ENCODE measurements at places on chromosomes 4 and X. TPM values are rescaled to one million over a fixed set of nuclear protein-coding genes. Genes with fewer than 3 reads are reported as not detected.

- no peak for DNase-seq
Observed at GRCh38 chr4:150358691-150359090, 223.3 kb upstream of the MAB21L2 start.

- no peak for DNase-seq
Observed at GRCh38 chr4:1379351-1379781, 26.9 kb downstream of the NKX1-1 start.

DNA sequence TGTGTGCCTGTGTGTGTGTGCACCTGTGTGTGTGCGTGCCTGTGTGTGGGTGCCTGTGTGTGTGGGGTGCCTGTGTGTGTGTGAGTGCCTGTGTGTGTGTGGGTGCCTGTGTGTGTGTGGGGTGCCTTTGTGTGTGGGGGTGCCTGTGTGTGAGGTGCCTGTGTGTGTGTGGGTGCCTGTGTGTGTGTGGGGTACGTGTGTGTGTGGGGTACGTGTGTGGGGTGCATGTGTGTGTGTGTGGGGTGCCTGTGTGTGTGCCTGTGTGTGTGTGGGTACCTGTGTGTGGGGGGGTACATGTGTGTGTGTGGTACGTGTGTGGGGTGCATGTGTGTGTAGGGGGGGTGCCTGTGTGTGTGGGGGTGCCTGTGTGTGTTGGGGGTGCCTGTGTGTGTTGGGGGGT lies 73.4 kb upstream of the HGFAC start:
- DNase-seq, result no peak

The ZNF630 gene
- 3.9 TPM for polyA plus RNA-seq

Data from left renal pelvis (tissue), 4 donors.